Effector memory CD8-positive, alpha-beta T cell (primary cell): ENCODE measurements at places on chromosomes 11 and 22.

DNA sequence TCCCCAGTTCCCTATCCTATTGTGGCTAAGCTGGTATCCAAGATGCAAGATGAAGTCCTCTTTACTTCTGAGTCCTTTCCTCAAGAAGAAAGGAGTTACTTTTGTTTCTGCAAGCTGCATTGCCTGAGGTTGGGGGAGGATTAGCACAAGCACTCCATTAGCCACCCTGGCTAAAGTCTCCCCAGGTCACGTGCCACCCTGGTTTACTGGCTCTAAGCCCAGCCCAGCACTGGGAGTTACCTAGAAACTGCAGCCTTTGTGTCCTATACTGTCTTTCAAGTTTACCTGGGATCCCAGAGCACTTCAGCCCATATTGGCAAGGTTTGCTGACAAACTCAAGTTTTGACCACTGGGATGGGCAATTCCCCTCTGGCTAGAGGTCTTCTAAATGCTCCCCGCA, 78.4 kb upstream of the DBX1 start:
- H3K27me3 ChIP-seq: peaks cover 13% of the 10 kb centered on the region
- no peak overlapping the region for H3K27ac ChIP-seq
- H3K4me1 ChIP-seq: no peaks in the 10 kb centered on the region
- DNase-seq: no peak

DNA sequence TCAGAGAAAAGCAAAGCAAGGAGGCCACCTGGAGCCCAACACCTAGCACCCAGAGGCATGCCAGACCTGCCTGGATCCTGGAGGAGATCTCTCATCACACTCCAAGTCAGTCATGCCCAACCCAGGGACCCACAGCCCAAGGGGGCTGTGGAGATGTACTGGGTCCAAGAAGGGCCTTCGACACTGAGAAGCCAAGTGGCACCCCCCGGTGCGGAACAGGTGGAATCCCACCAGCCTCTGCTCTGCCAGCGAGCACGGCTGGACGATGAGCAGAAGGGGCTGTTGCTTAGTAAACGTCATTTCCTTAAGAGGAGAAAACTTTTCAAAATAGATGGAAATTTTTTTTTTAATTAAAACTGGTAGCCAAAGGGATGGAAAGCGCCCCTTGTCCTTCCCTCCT, 171.9 kb upstream of the GRK3 start:
- H3K4me3 ChIP-seq: no peak overlapping the region
- no peaks in the 10 kb centered on the region for H3K27me3 ChIP-seq
- DNase-seq: no peak
- peaks cover 54% of the 10 kb centered on the region for H3K4me1 ChIP-seq
- H3K36me3 ChIP-seq: no peaks in the 10 kb centered on the region

DNA sequence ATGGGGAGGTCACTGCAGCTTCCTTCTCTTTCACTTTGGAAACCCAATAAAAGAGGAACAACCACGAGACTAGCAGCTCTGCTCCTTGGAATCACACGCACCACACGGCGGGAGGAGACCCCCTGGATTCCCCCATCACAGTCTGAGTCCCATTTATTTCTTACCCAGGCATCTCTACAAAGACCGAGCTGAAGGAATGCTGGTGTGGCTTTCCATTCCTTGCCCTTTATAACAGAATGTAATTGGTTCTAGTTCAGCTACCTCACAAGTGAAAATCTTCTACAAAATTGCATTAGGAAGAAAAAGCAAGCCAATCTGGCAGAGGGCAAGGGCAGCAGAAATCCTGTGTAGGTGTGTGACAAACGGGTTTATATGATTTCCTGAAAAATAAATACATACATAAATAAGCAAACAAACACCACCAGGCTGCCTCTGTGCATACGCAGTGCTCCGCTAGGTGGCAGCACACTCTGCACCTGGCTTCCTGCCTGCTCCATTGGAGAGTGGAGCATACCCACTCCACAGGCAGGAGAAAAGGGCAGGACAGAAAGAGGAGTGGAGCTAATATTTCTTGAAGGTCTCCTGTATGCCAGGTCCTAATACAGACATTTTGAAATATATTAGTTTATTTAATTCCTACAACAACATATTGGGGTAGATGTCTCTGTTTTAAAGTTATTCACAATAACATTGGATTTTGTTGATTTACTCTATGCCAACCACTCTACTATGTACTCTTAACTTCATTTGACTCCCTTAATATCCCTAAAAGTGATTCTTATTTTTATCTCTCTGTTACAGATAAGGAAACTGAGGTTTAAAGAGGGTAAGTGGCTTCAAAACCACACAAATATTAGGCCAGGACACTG, 673.1 kb downstream of the KCNA4 start:
- H3K4me3 ChIP-seq: no peak overlapping the region
- H3K27ac ChIP-seq: no peak overlapping the region
- no peaks in the 10 kb centered on the region for H3K36me3 ChIP-seq

DNA sequence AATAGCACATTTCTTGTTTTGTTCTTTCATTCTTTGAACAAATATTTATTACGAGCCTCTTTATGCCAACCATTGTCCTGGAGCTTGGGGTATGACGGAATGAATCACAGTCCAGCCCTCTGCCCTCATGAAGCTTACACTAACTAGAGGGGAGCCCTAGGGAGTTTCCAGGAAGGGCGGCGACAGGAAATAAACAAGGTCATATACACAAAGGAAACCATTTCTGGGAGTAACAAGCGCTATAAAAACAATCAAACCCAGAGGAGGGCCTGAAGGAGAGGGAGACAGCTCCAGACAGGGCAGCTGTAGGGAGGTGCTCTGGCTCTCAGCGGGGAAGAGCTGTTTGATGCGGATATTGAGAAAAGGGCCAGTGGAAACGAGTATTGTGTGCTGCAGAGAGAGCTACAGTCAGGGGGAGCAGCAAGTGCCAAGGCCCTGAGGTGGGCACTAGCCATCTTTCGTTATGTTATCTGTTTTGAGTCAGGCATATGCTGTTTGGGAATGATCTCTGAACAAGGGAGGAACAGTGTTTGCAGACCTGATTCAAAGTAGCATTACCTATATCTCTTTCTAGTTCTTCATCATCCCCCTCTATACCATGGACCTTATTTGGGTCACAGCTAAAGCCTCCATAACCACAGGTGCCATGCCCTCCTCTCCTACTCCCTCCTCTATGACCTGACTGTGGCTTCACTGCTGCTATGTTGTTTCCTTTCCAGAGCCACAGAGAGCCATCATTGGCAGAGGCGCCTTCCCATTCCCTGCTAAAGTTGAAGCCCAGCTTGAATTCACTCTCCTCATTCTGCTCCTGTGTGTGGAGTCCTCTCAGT, 15.3 kb upstream of the ZBTB16 start:
- no peak for DNase-seq
- peaks cover 2% of the 10 kb centered on the region for H3K36me3 ChIP-seq
- peak overlapping the region; percentile 71 for H3K4me3 ChIP-seq
- H3K27me3 ChIP-seq: peaks cover 6% of the 10 kb centered on the region
- peaks cover 13% of the 10 kb centered on the region for H3K4me1 ChIP-seq

- no peak overlapping the region for H3K27ac ChIP-seq
- peaks cover 2% of the 10 kb centered on the region for H3K4me1 ChIP-seq
- no peak for DNase-seq
Measured at GRCh38 chr11:68735125-68735524, 16.2 kb downstream of the TESMIN start.

DNA sequence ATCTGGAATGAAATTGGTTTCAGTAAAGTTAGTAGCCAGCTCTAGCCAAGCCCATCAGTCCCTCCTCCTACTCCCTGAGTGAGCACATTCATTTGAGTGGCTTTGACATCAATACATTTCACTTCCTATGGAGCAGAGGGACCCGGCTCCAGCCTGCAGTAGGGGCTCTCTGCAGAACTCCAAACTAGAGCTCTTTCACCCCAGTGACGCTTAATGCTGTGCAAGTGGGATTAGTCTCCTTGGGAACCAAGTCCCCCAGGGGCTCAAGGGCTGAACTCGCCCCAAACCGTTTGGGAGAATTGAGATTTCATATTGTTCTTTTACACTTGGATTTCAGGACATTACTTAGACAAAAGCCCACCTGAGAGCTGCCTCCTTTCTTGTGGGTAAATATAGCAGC, 4.4 kb upstream of the FAM181B start:
- DNase-seq: no peak
- no peaks in the 10 kb centered on the region for H3K4me1 ChIP-seq
- peaks cover 88% of the 10 kb centered on the region for H3K27me3 ChIP-seq
- no peaks in the 10 kb centered on the region for H3K36me3 ChIP-seq

DNA sequence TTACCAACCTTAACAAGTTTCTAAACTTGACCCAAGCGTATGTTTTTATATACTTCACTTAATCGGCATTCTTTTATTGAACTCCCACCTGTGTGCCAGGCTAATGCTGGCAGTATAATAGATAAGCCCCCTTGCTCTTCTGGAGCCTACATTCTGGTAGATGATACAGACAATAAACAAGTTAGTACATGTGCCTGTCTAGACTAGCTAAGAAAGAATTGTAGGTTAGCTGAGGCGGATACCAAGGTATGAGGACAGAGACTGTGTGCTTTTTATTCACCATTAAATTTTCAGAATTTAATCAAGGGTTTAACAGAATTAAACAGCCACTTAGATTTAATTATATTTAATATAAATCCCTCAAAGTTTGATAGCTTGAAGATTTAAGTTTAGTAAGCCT, 45.7 kb downstream of the TTC17 start:
- no peaks in the 10 kb centered on the region for H3K27me3 ChIP-seq
- no peaks in the 10 kb centered on the region for H3K4me1 ChIP-seq
- DNase-seq: no peak
- no peak overlapping the region for H3K4me3 ChIP-seq
- peaks cover 59% of the 10 kb centered on the region for H3K36me3 ChIP-seq

DNA sequence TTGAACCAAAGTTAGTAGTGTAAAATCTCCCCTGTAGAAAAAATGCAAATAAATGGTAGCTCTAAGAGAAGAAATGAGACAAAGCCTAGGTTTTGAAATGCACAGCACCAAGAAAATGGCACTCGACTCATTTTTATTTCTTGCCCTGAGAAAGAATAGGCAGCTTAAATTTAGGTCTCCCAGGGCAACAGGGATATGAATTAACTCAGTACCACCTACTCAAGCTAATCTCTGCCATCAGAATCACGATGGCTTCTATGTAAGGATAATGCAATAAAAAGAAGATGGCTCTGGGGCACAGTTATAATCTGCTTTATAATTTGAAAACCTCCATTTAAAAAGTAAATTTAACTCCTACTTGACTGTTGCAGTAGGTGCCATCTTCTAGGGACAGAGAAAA, 1784.3 kb downstream of the LRRC4C start:
- no peaks in the 10 kb centered on the region for H3K36me3 ChIP-seq
- DNase-seq: no peak
- no peaks in the 10 kb centered on the region for H3K27me3 ChIP-seq
- no peaks in the 10 kb centered on the region for H3K4me1 ChIP-seq

GRCh38 chr22:43080616-43081015, 8.6 kb downstream of the TTLL1 start:
- H3K4me1 ChIP-seq: peaks cover 24% of the 10 kb centered on the region
- peak overlapping the region; percentile 59 for H3K27ac ChIP-seq
- H3K36me3 ChIP-seq: peaks cover 7% of the 10 kb centered on the region
- no peak overlapping the region for H3K4me3 ChIP-seq
- H3K27me3 ChIP-seq: no peaks in the 10 kb centered on the region
